ENCODE measurements at places on chromosomes 3 and 15. TPM values are rescaled to one million over a fixed set of nuclear protein-coding genes. Genes with fewer than 3 reads are reported as not detected.

The MESP2 gene
- 0.98 TPM for total RNA-seq

The CCDC13 gene
- 0.25 TPM for total RNA-seq

The LPP gene
- total RNA-seq, result 75.0 TPM

The SPATA12 gene
- total RNA-seq, result 0.13 TPM

The TERC gene
- 67.2 TPM for total RNA-seq

The PHC3 gene
- total RNA-seq, result 24.0 TPM

The COL6A6 gene
- under 0.01 TPM for total RNA-seq

The NRG4 gene
- total RNA-seq, result not detected

The ROPN1B gene
- total RNA-seq, result not detected

The CD200 gene
- total RNA-seq, result 7.0 TPM

The AHSG gene
- not detected for total RNA-seq

The ANKUB1 gene
- not detected for total RNA-seq

The CACNA2D3 gene
- total RNA-seq, result 0.13 TPM

The ZKSCAN7 gene
- 4.9 TPM for total RNA-seq

The AADACL2 gene
- total RNA-seq, result not detected

The MCCC1 gene
- total RNA-seq, result 9.6 TPM

The ITPKA gene
- 5.4 TPM for total RNA-seq

The XYLB gene
- total RNA-seq, result 1.0 TPM

The WNT5A gene
- 58.7 TPM for total RNA-seq

The ALDH1A2 gene
- 31.2 TPM for total RNA-seq

The ISL2 gene
- 0.33 TPM for total RNA-seq

The GHSR gene
- not detected for total RNA-seq
